ENCODE measurements at places on chromosomes 3 and 15.

- DNase-seq: no peak
Observed at GRCh38 chr15:61083788-61084134, 145.3 kb downstream of the RORA start.

DNA sequence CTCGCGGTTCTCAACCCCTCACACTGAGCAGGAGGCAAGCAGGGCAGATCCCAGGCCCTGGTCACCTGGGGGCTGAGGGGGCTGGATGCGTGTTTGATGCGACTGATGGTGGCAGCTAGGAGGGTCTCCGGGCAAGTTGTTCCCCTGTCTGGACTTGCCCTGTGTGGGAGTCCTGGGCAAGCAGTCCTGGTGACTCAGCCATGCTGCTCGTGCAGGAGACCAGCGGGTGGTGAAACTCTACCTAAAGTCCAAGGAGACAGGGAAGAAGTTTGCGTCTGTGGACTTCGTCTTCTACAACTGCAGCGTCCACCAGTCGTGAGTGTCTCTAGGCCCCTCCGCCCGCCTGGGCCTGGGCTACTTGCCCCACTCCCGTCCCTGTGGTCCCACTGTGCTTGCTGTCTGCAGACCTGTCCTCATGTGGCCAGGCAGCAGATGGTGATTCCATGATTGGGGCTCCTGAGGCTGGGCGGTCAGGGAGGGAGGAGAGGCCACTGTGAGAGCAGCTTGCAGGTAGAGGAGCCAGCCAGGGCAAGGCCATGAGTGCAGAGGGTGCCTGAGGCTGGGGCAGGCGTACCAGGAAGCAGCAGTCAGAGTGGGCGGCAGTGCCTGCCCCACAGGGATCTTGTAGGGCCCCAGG, 23.1 kb downstream of the PLXNA1 start:
- no peak for DNase-seq

DNA sequence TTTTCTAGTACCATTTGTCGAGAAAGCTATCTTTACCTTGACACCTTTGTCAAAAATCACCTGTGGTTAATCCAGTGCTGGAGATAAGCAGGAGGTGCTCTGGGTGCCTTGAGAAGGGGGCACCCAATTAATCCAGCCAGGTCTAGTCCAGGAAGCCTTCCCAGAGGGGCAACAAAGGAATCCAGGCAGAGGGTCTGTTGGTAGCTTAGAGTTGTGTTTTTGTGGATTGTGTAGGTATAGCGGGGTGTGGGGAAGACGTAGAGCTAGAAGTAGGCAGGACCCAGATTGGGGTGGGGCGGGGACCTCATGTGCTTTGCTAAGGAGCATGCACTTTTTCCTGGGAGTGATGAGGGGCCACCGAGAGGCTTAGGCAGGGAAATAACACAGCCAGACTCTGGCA, 6.0 kb upstream of the PIGZ start:
- no peak for DNase-seq

DNA sequence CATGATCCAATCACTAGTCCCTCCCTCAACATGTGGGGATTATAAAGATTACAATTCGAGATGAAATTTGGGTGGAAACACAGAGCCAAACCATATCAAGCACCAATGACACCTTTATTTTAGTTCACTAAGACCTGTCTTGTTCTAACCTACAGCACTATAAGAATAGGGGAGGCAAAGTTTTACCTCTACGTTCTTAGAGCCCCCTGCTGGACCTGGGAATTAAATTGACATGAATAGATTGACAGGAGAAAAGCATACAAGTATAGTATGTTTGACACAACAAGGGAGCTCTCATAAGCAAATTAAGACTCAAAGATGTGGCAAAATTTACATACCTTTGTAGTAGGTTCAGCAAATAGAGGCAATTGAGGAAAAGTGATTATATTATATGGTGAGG, 974.4 kb upstream of the ALCAM start:
- DNase-seq: no peak

- no peak for DNase-seq
Observed at GRCh38 chr15:35444557-35445204, 101.3 kb downstream of the DPH6 start.

DNA sequence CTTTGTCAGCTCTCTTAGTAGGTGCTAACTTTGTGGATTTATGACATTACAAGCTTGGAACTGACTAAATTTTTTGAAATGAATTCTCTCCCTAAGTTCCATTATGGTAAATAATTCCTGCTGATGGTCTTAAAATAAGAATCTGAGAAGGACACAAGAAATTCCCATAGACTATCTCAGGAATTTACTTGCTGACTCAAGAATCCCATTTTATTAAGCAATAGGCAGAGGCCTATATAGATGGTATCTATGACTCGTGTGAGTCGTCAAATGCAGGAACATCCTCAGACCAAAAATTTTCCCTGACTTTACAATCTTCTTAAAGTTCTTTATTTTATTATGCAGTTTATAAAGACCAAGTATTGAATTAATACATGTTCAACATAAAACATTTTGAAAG, 30.7 kb upstream of the CBLB start:
- DNase-seq: no peak

- no peak for DNase-seq
Observed at GRCh38 chr15:85689729-85690128, 105.0 kb downstream of the KLHL25 start.

DNA sequence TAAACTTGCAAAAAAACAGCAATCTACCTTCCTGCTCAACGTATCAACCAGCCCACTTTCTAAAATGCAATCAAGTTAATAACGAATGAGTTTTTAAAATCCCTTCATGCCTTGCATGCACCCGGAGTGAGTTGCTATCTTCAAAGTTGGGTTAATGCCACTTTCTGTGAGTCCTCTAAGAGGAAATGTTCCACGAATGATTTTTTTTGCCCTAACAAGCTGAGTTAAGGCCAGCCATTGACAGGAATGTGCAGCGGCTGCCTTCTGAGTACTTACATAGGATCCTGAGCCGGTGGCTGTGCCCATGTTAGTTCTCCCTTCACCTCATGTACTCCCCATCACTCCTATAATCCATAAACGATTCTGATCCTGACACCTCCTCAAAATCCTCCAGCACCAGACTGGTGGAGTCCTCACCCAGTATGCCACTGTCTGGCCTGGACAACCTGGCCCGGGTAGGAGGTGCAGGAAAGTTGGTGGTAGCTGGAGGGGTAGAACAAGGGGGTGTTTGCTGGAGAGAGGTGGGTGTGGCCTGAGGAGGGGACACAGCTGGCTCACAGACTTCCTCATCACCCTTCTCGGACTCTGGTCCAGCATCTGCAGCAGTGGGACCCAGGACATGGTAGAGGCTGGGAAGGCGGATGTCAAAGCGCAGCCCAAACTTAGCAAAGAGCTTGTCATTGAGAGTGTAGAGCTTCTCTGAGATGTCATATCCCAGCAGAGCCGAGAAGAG, 12.4 kb downstream of the POPDC2 start:
- peak; percentile 63 for DNase-seq

DNA sequence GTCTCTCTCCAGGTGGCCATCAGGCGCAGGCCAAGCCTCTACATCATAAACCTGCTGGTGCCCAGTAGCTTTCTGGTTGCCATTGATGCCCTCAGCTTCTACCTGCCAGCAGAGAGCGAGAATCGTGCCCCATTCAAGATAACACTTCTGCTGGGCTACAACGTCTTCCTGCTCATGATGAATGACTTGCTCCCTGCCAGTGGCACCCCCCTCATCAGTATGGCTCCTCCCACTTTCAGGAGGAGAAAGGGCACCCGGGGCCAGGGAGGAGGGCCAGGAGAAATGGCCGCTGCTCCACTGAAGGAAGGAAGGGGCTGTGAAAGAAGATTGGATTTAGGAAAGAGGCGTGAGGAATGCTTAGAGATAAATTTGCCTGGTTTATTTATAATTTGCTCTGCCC, 6.6 kb downstream of the HTR3C start:
- no peak for DNase-seq

DNA sequence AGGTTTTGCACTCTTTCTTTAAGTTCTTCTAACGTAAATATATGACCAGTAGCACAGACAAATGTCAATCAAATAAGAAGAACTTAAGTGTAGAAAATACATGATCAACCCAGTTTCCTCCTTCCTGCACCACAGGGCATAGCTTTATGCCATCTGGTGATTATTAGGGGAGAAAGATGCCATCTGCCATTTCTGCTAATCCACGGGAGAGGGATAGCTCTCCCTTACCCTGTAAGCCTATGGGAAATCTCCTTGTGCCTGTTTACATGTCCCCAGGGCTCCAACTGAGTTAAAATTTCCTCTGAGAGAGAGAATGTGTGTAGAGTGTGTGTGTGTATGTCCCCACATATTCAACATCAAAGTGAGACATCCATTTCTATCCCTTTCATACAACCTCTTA, 135.9 kb downstream of the RSL24D1 start:
- no peak for DNase-seq

- DNase-seq: no peak
Observed at GRCh38 chr15:38050529-38051448, 116.3 kb downstream of the TMCO5A start.

DNA sequence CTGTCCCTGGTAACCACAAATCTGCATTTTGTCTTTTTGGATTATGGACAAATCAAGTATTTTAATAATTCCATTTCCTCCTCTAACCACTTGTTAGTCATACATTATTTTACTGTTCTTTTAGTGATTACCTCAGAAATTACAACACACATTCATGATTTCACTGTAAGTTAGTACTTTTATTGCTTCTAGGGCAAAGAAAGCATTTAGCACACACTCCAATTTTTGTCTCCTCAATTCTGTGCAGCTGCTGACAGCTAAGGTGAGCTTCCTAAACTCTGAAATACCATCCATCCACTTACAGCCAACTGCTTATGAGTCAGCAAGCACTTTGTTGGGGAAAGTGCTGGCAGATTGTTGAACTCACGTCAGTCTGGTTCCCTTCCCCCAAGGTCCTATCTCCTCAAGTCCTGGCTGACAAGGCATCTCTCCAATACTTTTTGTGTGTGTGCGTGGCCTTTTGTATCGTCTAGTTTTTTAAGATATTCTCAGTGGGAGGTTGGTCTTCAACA, 49.4 kb upstream of the TNFAIP8L3 start:
- no peak for DNase-seq

GRCh38 chr15:34644061-34644460, 60.6 kb upstream of the GOLGA8B start:
- DNase-seq: no peak

DNA sequence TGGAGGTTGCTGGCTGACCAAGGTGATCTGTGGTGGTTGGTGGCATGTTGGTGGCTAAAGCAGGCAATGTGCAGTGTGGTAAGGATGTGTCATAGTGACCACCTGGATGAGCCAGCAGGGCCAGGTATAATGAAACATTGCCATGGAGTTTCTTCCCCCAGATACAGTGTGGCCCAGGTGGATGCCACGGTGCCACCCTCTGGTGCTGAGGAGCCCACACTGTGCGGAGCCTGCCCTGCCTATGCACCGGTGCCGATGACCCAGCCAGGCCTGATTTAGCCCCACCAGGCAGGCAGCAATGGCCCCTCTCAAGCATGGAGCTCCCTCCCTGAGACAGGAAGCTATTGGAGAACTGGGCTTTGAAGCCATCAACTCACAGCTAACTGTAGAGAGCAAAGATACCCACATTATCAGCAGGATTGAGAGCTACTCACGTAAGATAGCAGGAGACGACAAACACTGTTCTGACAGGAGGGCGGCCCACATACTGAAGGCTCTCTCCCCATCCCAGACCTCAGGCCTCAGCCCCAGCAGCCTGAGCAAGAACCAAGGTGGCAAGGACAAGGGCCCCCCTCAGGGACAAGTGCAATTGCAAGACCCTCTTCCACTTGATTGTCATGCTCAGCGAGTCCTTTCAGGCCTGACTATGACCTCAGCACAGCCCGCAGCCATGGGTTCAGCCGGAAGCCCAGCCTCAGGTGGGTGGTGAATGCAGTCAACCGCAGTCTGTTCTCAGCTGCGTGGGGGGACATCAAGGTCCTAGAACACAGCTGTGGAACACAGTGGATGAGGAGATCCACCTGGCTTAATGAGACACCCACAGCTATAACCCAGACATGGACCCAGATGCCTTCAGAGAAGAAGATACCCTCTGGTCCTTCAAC, 82.8 kb upstream of the CDV3 start:
- DNase-seq: no peak

DNA sequence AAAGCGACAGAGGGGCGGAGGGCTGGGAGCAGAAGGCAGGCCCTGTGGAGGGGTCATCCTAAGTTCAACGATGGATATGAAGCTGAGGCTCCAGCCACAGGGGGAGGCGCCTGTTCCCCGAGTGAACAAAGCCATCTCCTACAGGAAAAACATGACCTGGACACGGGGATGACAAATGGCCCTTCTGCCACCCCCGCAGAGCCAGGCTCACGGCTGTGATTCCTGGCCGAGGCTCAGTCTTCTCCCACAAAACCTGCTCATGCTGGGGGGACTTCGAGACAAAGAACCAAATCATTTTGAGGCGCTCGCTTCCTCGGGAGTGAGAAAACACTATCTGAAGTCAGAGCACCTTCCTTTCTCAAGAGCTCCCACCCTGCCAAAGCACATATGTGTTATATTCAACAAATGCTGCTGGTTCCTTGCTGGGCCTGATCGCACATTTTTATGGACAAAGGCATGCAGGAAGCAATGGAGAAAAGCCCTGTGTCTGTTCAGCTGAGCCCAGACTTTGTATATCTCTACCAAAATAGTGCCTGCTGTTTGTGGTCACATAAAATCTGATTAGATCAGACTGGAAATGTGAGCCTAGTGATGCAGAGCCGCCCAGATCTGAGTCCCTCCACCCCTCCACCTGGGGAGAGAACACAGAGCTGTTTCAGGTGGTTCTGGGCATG, 5.6 kb downstream of the RBP1 start:
- no peak for DNase-seq

DNA sequence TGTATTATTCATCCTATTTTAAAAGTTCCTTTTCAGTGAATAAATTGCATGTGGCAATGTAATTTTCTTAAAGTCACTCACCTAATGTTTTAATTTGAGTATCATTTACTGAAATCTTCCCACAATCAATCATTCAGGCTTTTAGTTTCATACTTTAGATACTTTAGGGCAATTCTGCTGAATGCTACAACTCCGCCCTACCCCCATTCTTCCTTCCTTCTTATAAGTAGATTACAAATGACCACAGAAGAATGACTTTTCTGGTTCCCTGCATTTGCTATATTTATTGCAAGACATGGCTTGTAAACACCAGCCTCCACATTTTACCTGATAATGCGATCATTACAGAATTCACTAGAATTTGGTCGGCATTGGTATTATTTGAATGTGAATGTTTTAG, 1061.9 kb downstream of the FHIT start:
- no peak for DNase-seq

Data from osteocyte (in vitro differentiated cells).